T-helper 1 cell (primary cell): ENCODE measurements at places on chromosomes 3 and 15.
A peak's percentile ranks its signal among the peaks of the same experiment; 100 is the strongest.

- no peak for DNase-seq
Measured at GRCh38 chr3:122915300-122916055, 112.1 kb downstream of the SEMA5B start.

GRCh38 chr15:73806698-73807483, 53.7 kb upstream of the INSYN1 start:
- DNase-seq: no peak

- no peak for DNase-seq
Measured at GRCh38 chr3:41673650-41674049, 288.3 kb downstream of the ULK4 start.

DNA sequence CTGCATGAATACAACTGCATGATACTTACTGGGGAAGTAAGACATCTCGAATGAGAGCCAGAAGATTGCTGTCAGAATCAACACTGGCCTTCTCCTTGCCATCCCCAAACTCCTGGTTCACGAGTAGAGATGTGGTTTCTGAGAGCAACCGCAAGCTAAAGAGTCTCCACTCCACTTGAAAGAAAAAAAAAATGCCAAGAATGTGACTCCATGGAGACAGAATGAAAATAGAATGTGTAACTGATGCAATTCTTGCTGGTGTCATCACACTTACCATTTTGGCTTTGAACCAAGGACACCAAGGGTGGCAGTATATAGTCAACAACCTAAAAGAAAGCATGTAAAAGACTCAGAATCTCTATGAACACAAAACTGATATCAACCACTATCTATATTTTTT, 280.4 kb downstream of the ULK4 start:
- DNase-seq: no peak

- DNase-seq: no peak
Measured at GRCh38 chr3:168782193-168782592, 686.5 kb upstream of the GOLIM4 start.

DNA sequence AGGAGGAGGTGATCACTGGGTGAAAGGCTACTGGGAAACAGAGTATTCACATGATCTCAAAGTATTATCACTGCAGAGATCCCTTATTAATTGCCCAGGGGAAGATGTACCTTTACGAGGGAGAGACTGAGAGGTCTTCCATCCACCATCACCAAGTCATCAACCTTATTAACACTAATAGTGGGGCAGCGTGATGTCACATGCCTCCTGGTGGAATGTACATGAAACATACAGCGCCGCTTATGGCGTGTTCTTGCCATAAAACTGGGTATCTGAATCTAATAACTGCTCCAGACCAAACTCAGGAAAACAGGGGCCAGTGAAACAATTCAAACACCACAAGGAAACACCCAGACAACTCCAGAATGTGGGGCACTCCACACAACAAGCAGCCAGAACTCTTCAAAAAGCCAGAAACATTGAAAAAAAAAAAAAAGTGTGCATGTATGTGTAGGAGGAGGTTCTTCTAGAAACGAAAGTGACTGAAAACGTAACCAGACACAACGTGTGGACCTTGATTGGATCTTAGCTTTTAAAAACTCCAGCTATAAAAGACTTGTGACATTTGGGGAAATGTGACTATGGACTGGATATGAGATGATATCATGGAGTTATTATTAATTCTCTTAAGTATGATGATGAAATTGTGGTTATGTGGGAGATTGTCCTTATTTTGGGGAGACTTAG, 4.6 kb downstream of the STIMATE start:
- peak; percentile 60 for DNase-seq

DNA sequence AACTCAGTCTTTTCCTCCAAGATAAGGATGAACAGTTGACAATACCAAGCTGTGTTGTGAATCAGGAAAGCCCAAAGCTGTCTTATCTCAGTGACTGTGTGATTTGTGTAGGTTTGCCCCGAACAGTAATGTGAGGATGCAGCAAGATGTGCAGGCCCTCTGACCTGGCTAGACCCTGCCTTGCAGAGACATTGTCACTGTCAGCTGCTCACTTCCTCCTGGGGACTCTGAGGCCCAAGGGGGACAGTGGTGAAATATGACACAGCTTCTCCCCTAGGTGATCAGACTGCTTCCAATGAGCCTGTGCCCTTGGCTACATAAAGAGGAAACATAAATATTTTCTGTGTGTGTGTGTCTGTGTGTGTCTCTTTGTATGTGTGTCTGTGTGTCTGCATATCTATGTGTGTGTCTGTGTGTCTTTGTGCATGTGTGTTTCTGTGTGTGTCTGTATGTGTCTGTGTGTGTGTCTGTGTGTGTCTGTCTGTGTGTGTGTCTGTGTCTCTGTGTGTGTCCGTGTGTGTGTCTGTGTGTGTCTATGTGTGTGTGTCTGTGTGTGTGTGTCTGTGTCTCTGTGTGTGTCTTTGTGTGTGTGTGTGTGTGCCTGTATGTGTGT, 21.7 kb downstream of the LRRK1 start:
- no peak for DNase-seq

DNA sequence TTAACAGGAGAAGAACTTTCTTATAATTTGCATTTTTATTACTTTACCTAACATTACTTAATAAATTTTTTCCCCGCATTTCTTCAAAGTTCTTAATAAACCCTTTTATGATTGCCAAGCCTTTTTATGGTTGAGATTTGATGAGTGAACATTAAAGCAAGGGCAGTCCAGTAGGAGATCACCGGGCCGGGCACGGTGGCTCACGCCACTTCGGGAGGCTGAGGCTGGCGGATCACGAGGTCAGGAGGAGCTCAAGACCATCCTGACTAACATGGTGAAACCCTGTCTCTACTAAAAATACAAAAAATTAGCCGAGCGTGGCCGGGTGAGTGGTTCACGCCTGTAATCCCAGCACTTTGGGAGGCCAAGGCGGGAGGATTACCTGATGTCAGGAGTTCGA, 61.4 kb upstream of the TRA2B start:
- DNase-seq: no peak

DNA sequence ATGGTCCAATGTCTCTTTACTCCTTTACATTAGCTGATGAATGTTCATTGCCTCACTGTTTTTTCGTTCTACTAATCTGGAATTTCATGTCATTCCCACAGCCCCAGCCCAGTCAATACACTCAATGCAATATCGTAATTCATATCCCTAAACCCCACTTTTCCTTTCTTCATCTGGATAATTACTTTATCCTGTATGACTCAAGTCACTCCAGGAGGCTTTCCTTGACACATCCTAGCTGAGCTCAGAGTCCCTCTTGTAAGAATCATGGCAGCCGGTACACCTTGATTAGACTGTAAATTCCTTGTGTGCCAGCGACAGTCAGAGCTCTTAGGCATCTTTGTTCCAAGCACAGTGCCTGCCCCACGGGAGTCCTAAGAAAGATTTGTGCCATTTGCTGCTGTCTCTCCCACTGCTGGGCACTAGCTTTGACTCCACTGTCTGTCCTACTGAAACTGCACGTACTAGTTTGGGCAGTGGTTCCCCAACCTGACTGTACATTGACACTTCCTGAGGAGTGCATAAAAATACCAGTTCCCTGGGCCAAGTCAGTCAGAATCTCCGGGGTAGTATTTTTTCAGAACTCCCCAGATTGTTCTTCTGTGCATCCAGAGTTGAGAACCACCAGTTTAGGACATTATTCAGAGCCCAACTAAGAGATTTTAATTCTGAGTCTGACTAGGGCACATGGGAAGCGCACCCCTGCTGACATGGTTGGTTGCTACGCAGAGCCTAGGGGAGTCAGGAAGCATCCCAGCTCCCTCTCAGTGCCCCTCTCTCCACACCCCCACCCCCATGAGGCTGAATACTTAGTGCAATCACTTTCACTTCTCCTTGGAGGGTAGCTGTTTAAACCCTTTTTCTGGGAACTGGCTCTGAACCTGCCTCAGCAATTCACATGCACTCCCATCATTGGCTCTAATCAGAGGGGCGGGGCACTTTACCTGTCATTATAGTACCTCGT, 19.5 kb upstream of the C3orf70 start:
- no peak for DNase-seq

GRCh38 chr15:65805019-65805745, 13.1 kb upstream of the DENND4A start:
- DNase-seq: no peak

DNA sequence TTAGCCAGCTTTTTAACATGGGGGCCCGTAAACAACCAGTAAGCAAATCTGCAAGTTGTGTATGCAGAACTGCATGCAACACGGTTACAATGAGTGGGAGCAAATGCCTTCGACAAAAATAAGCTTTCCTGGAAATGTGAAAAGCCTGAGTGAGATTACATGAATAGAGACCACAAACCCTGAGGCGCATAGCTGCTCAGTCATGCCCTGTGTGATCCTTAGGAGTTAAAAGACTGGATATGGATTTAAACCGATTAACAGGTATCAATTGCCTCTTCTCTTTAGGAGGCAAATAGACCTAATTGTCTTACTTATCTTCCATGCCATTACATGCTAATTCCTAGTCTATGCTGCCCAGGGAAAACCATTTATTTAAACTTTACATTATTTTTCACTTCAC, 810.3 kb downstream of the ROBO1 start:
- no peak for DNase-seq

DNA sequence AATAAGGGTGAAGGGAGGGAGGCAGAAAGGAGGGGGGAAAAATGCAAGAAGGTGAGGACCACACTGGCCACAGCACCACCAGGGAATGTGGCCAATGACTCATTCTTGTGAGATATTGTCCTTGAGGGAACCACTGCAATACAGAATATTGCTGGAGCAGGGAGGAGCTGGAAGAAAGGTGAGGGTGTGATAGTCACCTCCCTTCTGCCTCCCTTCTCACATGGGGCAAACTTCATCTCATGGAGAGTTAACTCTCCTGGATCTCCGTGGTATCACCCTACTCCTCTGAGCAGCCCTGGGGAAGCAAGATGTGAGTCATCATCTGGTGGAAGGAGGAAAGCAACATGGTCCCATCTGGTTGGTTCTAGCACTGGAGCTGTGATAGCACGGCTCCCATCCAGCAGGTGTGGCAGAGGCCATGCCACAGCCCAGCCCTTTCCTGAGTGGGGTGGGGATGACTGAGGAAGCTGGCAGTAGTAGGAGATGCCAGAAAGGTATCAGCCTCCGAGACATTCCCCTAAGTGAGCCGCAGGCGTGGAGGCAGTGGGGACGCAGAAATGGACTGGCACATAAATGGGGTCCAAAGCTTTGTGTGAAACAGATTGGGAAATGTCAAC, 115.9 kb upstream of the LPP start:
- DNase-seq: no peak

- no peak for DNase-seq
Measured at GRCh38 chr3:5096336-5097008, 25.6 kb upstream of the ARL8B start.

DNA sequence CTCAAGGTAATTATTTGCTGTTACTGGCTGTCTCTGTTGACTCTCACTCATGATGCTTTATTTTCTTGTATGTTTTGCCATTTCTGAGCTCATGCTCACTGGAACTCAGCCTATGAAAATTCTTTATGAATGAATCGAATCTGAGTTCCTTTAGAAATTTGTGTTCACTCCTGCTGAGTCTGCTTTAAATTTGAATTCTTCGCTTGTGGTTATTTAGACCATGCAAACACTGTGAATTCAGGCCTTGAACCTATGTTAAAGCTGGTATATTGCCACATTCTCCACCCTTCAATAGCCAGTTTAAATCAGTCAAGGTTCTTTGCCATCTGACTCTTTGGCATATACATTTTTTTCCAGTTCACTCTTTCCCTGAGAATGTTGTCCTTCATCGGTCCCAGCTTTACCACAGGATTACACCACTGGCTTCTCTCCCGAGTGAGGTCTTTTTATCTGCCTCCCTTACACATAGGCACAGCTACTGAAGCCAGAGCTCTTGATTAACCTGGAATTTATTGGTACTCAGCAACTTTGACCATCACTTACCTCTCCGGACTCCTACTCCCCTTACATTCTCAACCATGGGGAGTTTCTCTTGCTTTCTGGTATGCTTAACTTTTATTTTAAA, 400.6 kb downstream of the VPS13C start:
- DNase-seq: no peak

DNA sequence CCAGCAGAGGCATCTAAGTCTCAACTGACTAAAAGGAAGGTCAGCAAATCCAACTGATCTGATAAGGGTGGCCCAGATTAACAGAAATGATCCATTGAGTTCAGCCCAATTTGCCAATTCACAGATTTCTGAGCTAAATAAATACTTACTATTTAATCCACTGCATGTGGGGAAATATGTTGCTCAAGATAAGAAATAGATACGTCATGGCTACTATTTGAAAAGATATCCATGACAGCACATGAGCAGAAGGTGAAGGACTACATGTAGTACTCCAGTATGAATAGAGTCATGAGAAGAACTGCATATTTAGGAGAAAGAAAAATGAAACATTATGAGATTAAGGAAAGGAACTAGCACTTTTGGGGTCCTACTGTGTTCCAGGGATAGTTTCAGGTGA, 332.4 kb downstream of the ARPP21 start:
- DNase-seq: no peak

GRCh38 chr15:53384417-53384816, 375.0 kb downstream of the WDR72 start:
- DNase-seq: no peak

DNA sequence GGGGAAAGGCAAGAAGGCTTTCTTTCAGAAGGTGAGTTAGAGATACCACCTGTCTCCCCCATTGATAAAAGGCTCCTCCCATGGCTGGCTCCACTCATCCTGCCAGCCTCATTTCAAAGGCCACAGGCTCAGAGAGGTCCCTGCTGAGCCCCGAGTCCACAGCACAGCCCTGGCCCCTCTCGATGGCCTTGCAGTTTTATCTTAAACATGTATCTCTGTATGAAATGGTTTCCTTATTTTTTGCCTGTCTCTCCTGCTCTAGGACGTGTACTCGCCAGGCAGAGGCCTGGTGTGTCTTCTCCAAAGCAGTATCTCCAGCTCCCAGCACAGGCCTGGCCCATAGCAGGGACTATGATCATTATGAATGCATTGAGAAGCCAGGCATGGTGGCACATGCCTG, 160.5 kb upstream of the NSMCE3 start:
- no peak for DNase-seq

- DNase-seq: no peak
Measured at GRCh38 chr15:77852241-77853007, 219.7 kb upstream of the LINGO1 start.

GRCh38 chr15:92109191-92109873, 255.8 kb downstream of the SLCO3A1 start:
- no peak for DNase-seq

- no peak for DNase-seq
Measured at GRCh38 chr3:195041871-195042742, 228.9 kb downstream of the XXYLT1 start.

- no peak for DNase-seq
Measured at GRCh38 chr15:25208735-25209134, 230.1 kb downstream of the UBE3A start.

GRCh38 chr3:173225351-173225750, 84.3 kb upstream of the SPATA16 start:
- no peak for DNase-seq
